ENCODE measurements at places on chromosomes 2 and 18.

- no peak for DNase-seq
These were observed 26.5 kb downstream of the SLC1A4 start for GRCh38 chr2:65015731-65016130.

- DNase-seq: no peak
These were observed 132.7 kb upstream of the NDUFV2 start for GRCh38 chr18:8969639-8970390.

DNA sequence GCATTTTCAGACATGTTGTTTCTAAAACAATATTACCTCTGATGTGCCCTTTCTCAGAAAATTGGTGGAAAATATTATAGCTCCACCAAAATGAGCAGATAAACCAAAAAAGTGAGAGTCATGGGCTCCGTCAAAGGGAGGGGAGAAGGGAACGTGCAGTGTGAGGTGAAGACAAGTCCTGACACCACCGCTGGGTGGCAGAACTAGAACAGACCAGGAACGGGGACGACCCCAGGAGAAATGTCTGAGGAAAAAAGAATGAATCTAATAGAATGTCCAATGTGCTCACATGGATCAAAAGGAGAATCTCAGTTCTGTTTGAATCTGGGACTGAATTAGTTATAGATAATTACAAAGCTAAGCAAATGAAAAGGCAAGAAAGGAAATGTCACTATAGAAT, 22.6 kb upstream of the BCL2 start:
- no peak for DNase-seq

DNA sequence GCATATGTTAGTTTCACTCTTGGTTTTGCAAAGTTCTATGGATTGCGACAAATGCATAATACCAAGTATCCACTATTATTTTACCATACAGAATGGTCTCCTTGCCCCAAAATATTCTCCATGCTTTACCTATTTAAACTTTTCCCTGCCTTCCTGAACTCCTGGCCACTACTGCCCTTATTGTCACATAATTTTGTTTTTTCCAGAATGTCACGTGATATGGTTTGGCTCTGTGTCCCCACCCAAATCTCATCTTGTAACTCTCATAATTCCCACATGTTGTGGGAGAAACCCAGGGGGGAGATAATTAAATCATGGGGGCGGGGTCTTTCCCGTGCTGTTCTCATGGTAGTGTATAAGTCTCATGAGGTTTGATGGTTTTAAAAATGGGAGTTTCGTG, 760.0 kb downstream of the METTL4 start:
- no peak for DNase-seq

DNA sequence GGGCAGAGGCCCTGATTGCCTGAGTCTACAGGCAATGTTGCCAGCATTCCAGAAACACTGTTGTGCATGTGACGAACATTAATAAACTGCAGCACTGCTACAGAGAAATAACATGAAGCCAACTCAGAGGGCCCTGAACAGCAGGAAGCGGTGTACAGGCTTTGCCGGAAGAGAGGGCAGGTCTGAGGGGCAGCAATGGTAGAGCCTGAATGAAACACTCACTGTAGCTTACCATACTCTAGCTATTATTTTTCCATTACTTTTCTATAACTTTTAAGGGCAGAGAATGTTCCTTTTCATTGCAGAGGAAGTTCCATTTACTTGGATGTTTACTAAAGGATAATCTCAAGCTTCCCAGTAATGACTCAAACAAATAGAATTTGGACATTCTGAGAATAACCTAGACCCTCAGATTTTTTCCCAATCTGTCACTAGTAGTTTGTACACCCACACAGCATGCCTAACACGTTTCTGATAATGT, 150.4 kb downstream of the MTX2 start:
- no peak for DNase-seq

DNA sequence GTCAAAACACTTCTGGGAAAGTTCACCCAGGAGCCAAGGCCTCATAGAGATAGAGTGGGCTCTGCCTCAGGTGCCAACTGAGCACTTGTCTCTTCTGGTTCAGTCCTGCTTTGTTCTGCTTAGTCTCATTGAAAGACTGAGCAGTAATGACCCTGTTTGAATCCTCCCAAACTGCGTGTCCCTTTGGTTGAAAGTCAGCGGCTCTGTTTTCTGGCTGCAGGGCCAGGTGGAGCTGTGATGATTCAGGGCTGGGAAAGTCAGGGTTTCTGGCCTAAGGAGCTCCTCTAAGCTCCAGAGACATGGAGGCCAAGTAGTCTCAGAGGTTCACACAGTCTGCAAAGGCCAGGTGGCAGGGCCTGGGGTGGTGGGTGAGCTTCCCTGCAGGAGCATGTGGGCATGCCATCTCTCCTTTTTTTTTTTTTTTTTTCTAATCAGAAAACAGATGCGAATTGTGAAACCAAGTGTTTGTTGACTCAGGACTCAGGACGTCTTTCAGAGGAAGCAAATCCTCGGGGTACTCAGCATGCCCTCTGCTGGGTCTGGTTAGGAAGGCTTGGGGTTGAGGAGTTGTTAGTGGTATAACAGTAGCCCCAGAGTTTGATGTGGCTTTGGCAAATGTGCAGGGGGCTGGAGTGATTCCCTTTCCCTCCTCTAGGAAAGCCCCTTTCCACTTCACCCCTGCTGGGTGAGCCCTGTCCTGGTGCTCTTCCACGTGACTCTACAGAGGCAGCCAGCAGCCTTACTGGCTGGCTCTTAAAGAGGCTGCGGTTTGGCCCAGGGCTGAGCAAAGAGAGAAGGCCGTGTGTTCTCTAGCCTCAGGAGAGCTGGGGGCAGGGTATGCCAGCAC, 38.3 kb downstream of the TMEM17 start:
- no peak for DNase-seq
